CD4-positive, alpha-beta memory T cell (primary cell): ENCODE measurements at places on chromosomes 11 and 22. TPM values are rescaled to one million over a fixed set of nuclear protein-coding genes. Genes with fewer than 3 reads are reported as not detected.

IGLL1 gene
- not detected for polyA plus RNA-seq

GRK2 gene
- polyA plus RNA-seq: 63.7 TPM

ANO1 gene
- polyA plus RNA-seq: not detected

MOB2 gene
- polyA plus RNA-seq: 67.0 TPM

LRRC74B gene
- not detected for polyA plus RNA-seq

BATF2 gene
- polyA plus RNA-seq: not detected

TSSK2 gene
- not detected for polyA plus RNA-seq

SBF1 gene
- 13.2 TPM for polyA plus RNA-seq

MORC2 gene
- polyA plus RNA-seq: 22.8 TPM

HBE1 gene
- polyA plus RNA-seq: not detected

CLDN5 gene
- polyA plus RNA-seq: 0.18 TPM

CCDC188 gene
- polyA plus RNA-seq: not detected

OR5F1 gene
- polyA plus RNA-seq: not detected

OR52N4 gene
- polyA plus RNA-seq: 0.60 TPM

OR5A1 gene
- not detected for polyA plus RNA-seq

MAPK8IP2 gene
- not detected for polyA plus RNA-seq

BACE1 gene
- 0.65 TPM for polyA plus RNA-seq

CYP2D6 gene
- polyA plus RNA-seq: 0.23 TPM

MYBPC3 gene
- not detected for polyA plus RNA-seq

CSNK1E gene
- polyA plus RNA-seq: 13.3 TPM

MN1 gene
- polyA plus RNA-seq: not detected
